Thymus (tissue), 14 donors: ENCODE measurements at places on chromosomes 3 and 15. TPM values are rescaled to one million over a fixed set of nuclear protein-coding genes. Genes with fewer than 3 reads are reported as not detected.

The INSYN1 gene
- total RNA-seq: 0.61 TPM

The FAM162A gene
- 45.0 TPM for total RNA-seq

The GOLGA6L2 gene
- total RNA-seq: not detected

The CPLX3 gene
- 0.05 TPM for total RNA-seq

The CCDC51 gene
- total RNA-seq: 17.8 TPM

The SLC12A8 gene
- 0.94 TPM for total RNA-seq

The EPHB1 gene
- 0.66 TPM for total RNA-seq

The DNAJC17 gene
- 45.0 TPM for total RNA-seq

The ALDH1L1 gene
- 0.85 TPM for total RNA-seq

The BCL2A1 gene
- total RNA-seq: 30.5 TPM

The GOLGA6A gene
- 0.09 TPM for total RNA-seq

The LINGO1 gene
- 0.24 TPM for total RNA-seq

The ABHD10 gene
- total RNA-seq: 42.4 TPM

The PLA2G4B gene
- 1.9 TPM for total RNA-seq

The ATP13A5 gene
- 0.05 TPM for total RNA-seq

The DPPA2 gene
- total RNA-seq: 0.14 TPM

The DUOXA2 gene
- 0.05 TPM for total RNA-seq

The ISLR gene
- 6.9 TPM for total RNA-seq

The TMEM40 gene
- 0.76 TPM for total RNA-seq

The ITPKA gene
- total RNA-seq: 0.24 TPM

The STARD9 gene
- 4.4 TPM for total RNA-seq

The ITIH1 gene
- 0.52 TPM for total RNA-seq

The CCDC39 gene
- total RNA-seq: 0.05 TPM

The NPAP1 gene
- total RNA-seq: under 0.01 TPM

The SEC62 gene
- total RNA-seq: 61.7 TPM

The GP9 gene
- total RNA-seq: 0.14 TPM

The UBL7 gene
- 78.3 TPM for total RNA-seq

The GOLGA8T gene
- total RNA-seq: 0.19 TPM

The OR5K3 gene
- total RNA-seq: not detected

The CALML4 gene
- total RNA-seq: 8.8 TPM

The IL17RE gene
- total RNA-seq: 5.9 TPM

The VEPH1 gene
- 0.19 TPM for total RNA-seq
